ENCODE measurements at places on chromosomes 16 and 17.

GRCh38 chr17:75683583-75683982, 16.4 kb downstream of the SAP30BP start:
- no peak for DNase-seq

GRCh38 chr17:66948061-66948750, 16.3 kb upstream of the CACNG4 start:
- DNase-seq: no peak

- DNase-seq: no peak
Measured at GRCh38 chr16:58518980-58519368, 3.7 kb downstream of the SETD6 start.

GRCh38 chr17:65772989-65773388, 211.5 kb upstream of the AXIN2 start:
- no peak for DNase-seq

- no peak for DNase-seq
Measured at GRCh38 chr16:68217506-68217905, 18.4 kb downstream of the ESRP2 start.

- DNase-seq: no peak
Measured at GRCh38 chr16:21652453-21652852, at the start of gene IGSF6. TSS of gene IGSF6 (minus strand) at chr16:21652608. CDS start at chr16:21652598, 10 bp downstream.

- DNase-seq: no peak
Measured at GRCh38 chr17:44565866-44566443, 8.7 kb downstream of the FZD2 start.

- no peak for DNase-seq
Measured at GRCh38 chr17:18224387-18225120, 881 bp upstream of the LLGL1 start.

- no peak for DNase-seq
Measured at GRCh38 chr16:1343428-1344242, 8.0 kb downstream of the TSR3 start.

DNA sequence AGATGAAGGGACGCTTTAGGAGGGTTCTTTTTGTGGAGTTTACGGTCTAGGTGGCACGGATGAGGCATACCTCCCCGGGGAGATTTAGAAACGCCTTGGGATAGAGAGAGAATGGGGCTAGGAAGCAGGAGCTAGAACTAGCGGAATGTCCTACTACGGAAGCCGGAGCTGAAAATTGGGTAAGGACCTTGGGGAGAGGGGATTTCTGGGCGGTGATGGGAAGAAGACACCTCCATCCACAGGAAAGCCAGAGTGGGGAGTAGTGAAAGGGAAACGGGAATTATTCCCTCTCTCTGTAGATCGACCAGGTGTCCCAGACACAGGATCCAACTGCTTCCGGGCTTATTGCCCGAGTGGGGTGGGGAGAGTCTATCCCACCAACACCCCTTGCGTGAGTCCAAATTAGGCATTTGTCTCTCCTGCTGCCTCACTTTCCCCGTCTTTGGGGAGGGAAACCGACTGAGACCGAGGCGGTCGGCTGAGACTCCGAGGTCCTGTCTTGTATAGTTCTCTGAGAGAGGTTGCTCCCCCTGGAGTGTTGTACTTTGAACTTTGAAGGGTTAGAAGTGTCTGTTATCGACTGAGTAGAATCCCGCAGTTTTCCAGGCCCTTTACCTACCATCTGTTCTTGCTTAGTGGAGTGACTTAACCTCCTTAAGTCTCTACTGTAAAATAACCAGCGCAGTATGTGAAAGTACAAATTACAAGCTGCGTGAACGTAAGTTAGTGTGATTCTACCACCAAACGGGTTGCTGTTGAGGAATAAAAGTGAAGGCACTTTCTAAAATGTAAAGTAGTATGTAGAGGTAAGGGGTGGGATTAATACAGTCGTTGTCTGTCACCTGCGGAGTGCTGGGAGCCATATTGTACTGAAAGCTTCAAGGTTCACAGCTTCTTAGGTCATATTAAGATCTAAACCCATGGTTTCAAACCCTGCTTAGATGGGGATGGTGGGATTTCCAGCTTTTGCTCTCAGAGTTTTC, 1.0 kb downstream of the RSPRY1 start:
- no peak for DNase-seq

DNA sequence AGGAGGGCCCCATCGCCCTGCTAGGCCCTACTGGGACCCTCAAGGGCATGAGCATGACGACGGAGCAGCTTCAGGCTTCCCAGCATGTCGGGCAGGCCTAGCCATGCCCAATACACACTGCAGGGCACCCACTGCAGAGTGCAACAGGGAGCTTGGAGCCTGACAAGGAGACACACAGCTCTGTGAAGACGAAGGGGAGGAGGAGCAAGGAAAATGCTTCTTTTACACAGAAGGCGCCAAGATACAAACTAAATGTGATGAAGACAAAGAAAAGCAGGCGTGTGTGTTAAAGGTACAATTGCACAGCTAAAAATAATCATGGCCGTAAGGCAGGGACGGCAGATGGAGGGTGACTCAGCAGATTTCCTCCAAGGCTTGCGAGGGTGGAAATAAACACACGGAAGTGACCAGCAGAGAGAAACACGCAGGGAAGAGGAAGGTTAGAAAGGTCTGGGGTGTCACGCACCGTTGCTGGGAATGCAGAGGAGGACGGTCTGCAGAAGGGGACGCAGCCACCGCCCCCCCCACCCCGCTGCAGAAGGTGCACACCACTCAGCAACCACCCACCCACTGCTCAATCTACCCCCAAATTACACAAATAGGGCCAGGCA, 108.5 kb downstream of the ZNF778 start:
- DNase-seq: no peak

DNA sequence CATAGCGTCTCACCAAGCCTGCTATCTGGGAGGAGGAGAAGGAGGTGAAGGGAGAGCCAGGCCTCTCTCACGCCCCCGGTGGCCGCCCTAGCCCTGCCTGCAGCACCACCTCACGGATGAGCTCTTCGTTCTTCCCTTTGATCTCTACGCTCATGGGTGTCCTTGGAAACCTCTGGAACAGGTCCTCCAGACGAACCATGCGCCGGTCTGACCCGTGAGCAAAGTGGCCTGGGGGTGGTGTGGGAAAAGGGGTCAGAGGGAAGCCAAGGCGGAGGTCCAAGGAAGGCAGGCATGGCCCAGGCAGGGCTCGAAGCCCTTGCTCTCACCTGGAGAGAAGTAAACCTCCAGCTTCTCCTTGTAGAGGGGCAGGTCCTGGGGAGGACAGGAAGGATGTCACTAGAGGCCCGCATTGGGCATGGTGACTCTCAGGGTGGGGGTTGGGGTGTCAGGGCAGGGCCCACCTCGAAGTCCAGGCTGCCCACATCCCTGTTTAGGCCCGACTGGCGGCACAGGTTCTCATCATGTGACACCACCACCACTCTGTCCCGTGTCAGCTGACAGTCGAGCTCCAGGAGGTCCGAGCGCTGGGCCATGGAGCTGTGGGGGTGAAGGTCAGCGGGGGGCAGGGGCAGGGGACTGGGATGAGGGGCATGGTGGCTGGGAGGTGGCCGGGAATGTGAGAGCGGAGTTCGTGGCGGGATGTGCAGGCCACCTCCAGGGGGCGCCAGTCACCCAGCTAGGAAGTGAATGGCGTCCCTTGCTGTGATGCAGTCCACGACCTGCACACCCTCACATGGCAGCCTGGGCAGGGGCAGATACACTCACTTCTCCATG, 923 bp downstream of the GDPD3 start:
- no peak for DNase-seq

GRCh38 chr17:33436321-33436720, 143.2 kb upstream of the ASIC2 start:
- no peak for DNase-seq

DNA sequence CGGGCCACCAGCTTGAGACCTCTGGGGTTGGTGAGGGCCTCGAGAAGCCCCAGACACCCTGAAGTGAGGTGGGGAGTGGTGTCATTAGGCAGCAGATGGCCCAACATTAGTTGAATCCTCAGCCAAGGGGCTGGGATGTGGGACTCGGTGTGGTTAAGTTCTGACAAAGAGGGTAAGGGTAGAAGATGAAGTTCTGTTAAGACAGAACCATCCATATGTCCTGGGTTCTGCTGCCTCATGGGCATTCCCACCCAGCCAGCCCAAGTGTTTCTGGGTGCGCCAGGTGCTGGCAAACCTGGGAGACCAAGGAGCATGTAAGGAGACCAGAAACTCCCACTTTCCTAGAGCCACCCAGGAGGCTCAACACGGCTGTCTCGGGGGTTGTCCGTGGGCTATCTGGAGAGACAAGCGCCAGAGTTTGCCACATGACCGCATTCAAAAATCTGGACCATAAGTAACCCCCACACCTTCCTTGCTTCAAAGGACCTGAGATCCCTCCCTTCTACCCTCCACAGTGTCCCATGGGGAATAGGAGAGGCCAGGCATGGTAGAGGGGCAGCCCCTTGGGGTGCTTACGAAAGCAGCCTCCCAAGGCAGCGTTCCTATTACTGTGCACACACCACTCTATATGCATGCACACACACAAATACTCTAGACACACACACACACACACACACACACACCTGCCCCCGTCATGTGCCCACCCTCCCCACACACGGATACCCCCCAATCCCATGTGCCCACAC, 128.7 kb downstream of the C16orf78 start:
- DNase-seq: no peak

GRCh38 chr17:57494443-57494842, 238.1 kb downstream of the MSI2 start:
- DNase-seq: no peak

GRCh38 chr16:11134722-11135463, 121.1 kb downstream of the SOCS1 start:
- DNase-seq: no peak

GRCh38 chr16:85612801-85613603, at the start of gene GSE1:
TSS of gene GSE1 (plus strand) at chr16:85613322. CDS start at chr16:85613392, 70 bp downstream.
- DNase-seq: no peak

DNA sequence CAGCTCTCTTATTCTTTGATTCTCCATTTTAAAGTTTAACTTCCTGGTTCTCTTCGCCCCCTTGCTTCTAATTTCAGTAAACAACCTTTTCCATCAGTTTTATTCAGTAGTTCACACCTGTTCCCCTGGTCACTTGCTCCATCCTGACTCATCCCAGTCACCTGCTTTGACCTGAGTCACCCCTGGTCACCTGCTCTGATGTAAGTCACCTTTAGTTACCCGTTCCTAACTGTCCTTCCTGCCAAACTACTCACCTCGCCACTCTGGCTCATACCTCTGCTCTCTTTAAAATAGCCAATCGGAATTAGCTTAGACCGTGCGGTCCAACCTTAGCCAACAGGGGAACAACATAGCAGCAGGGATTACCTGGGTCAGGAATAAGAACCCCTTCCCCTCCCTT, 4.7 kb upstream of the NLRC5 start:
- DNase-seq: no peak

DNA sequence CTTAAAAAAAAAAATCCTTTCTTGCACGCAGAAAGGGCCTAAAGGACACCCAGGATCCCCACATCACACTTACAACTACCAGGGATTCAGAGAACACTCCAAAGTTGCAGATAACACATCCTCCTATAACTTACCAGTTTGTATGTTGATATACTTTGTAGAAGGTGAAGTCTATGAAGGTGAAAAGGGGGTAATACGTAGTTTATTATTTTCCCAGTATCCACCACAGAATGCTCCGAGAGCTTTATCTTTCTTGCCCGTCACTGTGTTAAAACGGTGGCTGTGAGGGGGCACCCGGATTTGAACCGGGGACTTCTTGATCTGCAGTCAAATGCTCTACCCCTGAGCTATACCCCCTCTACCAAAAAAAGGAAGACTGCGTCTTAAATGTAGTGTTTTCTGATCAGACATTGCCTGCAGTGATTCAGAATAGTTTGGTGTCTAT, 7.9 kb upstream of the RPL23 start:
- DNase-seq: no peak

DNA sequence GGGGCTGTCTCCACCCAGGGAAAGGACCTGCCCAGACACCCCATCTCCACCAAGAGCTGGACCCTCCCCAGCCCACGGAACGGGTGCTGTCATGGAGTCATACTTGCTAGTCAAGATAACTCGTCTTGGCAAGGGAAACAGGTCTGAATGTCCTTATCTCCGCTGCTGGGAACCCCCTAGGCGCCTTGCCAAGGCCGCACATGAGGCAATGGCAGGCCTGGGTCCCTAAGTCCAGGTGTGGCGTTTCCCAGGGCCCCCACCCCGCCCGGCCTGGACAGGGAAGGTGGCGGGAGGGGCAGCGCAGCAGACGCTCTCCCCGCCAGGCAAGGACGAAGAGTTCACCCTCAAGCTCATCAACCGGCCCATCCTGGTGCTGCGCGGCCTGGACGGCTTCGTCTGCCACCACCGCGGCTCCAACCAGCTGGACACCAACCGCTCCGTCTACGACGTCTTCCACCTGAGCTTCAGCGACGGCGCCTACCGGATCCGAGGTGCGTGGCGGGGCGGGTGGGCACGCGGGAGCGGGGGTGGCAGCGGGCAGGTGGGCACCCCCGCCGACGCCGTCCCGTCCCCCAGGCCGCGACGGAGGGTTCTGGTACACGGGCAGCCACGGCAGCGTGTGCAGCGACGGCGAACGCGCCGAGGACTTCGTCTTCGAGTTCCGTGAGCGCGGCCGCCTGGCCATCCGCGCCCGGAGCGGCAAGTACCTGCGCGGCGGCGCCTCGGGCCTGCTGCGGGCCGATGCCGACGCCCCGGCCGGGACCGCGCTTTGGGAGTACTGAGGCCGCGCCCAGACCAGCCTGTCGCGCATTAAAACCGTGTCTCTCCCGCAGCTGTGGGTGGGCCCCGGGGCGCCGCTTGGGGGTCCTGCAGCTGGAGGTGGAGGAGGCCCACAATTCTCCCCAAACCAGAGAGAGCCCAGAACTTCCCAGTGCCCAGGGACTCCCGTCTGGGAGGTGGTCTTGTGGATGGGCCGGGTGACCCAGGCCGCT, 8.4 kb downstream of the FSCN2 start:
- no peak for DNase-seq

- DNase-seq: no peak
Measured at GRCh38 chr16:66547101-66547989, 2.6 kb downstream of the TK2 start.

DNA sequence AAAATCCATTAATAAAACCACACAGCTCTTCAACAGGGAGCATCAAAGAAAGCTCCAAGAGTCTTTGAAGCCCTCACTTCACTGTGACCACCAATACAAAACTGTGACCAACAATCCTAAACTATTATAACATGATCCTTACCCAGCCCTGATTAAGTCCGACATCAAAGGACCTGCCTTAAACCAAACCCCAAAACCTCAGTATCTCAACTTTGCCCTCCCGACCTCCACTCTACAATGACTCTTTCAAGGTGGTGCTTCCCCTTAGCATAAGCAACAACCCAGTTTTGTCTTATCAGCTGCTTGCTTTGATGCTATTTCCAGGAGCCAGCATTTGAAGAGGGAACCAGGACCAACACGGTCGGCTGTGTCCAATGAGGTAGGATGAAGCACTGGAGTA, 8.5 kb upstream of the PRSS22 start:
- no peak for DNase-seq

GRCh38 chr16:84548971-84549844, 44.7 kb upstream of the MEAK7 start:
- peak; percentile 10 for DNase-seq

- DNase-seq: no peak
Measured at GRCh38 chr17:64209356-64209941, 53.6 kb downstream of the TEX2 start.
